ENCODE measurements at places on chromosomes 13 and 19. TPM values are rescaled to one million over a fixed set of nuclear protein-coding genes. Genes with fewer than 3 reads are reported as not detected.

GRCh38 chr19:47003611-47004465 is 15.8 kb upstream of the NPAS1 start:
- H3K27ac ChIP-seq: peak overlapping the region; percentile 68
- H3K27me3 ChIP-seq: no peaks in the 10 kb centered on the region
- no peak overlapping the region for H3K4me3 ChIP-seq
- no peaks in the 10 kb centered on the region for H3K4me1 ChIP-seq
- DNase-seq: no peak

KRTDAP gene
- 1.8 TPM for total RNA-seq

GRCh38 chr13:91904005-91904404 is 505.6 kb downstream of the GPC5 start:
- no peak overlapping the region for H3K27ac ChIP-seq
- no peak overlapping the region for H3K4me3 ChIP-seq
- no peaks in the 10 kb centered on the region for H3K36me3 ChIP-seq
- H3K27me3 ChIP-seq: no peaks in the 10 kb centered on the region
- no peaks in the 10 kb centered on the region for H3K4me1 ChIP-seq
- no peak for DNase-seq

IQCN gene
- 2.4 TPM for total RNA-seq

- no peak overlapping the region for H3K4me3 ChIP-seq
- no peaks in the 10 kb centered on the region for H3K27me3 ChIP-seq
Observed at GRCh38 chr19:51820831-51821446, 26.0 kb downstream of the FPR3 start.

GRCh38 chr19:47723581-47723940 is 10.3 kb downstream of the EHD2 start:
- H3K4me3 ChIP-seq: no peak overlapping the region
- no peaks in the 10 kb centered on the region for H3K27me3 ChIP-seq
- no peak overlapping the region for H3K27ac ChIP-seq
- DNase-seq: no peak
- H3K4me1 ChIP-seq: no peaks in the 10 kb centered on the region

SLC7A10 gene
- 1.5 TPM for total RNA-seq

- no peaks in the 10 kb centered on the region for H3K4me1 ChIP-seq
- H3K36me3 ChIP-seq: no peaks in the 10 kb centered on the region
- DNase-seq: no peak
- H3K4me3 ChIP-seq: no peak overlapping the region
Observed at GRCh38 chr13:40401911-40402776, 264.3 kb downstream of the FOXO1 start.

ZNF439 gene
- total RNA-seq: 1.1 TPM

GRCh38 chr19:42433503-42434260 is 6.5 kb upstream of the LIPE start:
- H3K4me3 ChIP-seq: no peak overlapping the region
- no peaks in the 10 kb centered on the region for H3K4me1 ChIP-seq
- no peak overlapping the region for H3K27ac ChIP-seq
- H3K27me3 ChIP-seq: no peaks in the 10 kb centered on the region
- peak; percentile 93 for DNase-seq
- H3K36me3 ChIP-seq: no peaks in the 10 kb centered on the region

- H3K27ac ChIP-seq: no peak overlapping the region
- H3K4me1 ChIP-seq: no peaks in the 10 kb centered on the region
- H3K27me3 ChIP-seq: peaks cover 33% of the 10 kb centered on the region
- H3K4me3 ChIP-seq: no peak overlapping the region
Observed at GRCh38 chr19:7677669-7678311, 900 bp downstream of the MCEMP1 start.

- H3K27me3 ChIP-seq: no peaks in the 10 kb centered on the region
- H3K4me3 ChIP-seq: no peak overlapping the region
- H3K4me1 ChIP-seq: peaks cover 3% of the 10 kb centered on the region
- no peak overlapping the region for H3K27ac ChIP-seq
- no peak for DNase-seq
- no peaks in the 10 kb centered on the region for H3K36me3 ChIP-seq
Observed at GRCh38 chr13:52160506-52160905, 1.1 kb upstream of the NEK3 start.

GRCh38 chr19:34336781-34337271 is 28.2 kb upstream of the GPI start:
- H3K4me3 ChIP-seq: no peak overlapping the region
- H3K36me3 ChIP-seq: peaks cover 67% of the 10 kb centered on the region
- no peak overlapping the region for H3K27ac ChIP-seq
- no peaks in the 10 kb centered on the region for H3K27me3 ChIP-seq
- DNase-seq: no peak

ATP4B gene
- not detected for total RNA-seq

GRCh38 chr13:72104656-72105180 is 237.7 kb upstream of the DACH1 start:
- no peaks in the 10 kb centered on the region for H3K4me1 ChIP-seq
- H3K36me3 ChIP-seq: no peaks in the 10 kb centered on the region
- H3K4me3 ChIP-seq: no peak overlapping the region
- no peak overlapping the region for H3K27ac ChIP-seq
- DNase-seq: no peak

- H3K27me3 ChIP-seq: no peaks in the 10 kb centered on the region
- no peaks in the 10 kb centered on the region for H3K36me3 ChIP-seq
- no peaks in the 10 kb centered on the region for H3K4me1 ChIP-seq
- peak; percentile 74 for DNase-seq
- H3K27ac ChIP-seq: no peak overlapping the region
Observed at GRCh38 chr19:23286477-23286876, 36.3 kb upstream of the ZNF724 start.

GRCh38 chr13:51832471-51833152 is 12.4 kb downstream of the TMEM272 start:
- no peak overlapping the region for H3K27ac ChIP-seq
- peaks cover 4% of the 10 kb centered on the region for H3K4me1 ChIP-seq
- H3K4me3 ChIP-seq: no peak overlapping the region
- no peaks in the 10 kb centered on the region for H3K36me3 ChIP-seq
- no peaks in the 10 kb centered on the region for H3K27me3 ChIP-seq

DNA sequence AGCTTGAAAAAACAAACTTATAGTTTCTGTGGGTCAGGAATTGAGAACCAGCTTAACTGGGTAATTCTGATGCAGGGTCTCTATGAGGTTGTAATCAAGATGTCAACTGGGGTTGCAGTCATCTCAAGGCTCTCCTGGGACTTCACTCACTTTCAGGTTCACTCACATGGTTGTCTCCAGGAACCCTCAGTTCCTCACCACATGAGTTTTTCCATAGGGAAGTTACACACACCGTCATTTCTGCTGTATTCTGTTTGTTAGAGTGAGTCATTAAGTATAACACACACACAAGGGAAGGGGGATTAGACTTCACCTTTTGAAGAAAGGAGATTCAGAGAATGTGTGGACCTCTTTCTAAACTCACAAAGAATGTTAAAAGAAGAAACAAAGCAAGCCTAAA is 34.9 kb upstream of the MLNR start:
- peaks cover 9% of the 10 kb centered on the region for H3K4me1 ChIP-seq
- peak overlapping the region; percentile 56 for H3K4me3 ChIP-seq
- no peak overlapping the region for H3K27ac ChIP-seq
- H3K27me3 ChIP-seq: no peaks in the 10 kb centered on the region
- H3K36me3 ChIP-seq: peaks cover 51% of the 10 kb centered on the region

SMIM24 gene
- total RNA-seq: 9.5 TPM

DNA sequence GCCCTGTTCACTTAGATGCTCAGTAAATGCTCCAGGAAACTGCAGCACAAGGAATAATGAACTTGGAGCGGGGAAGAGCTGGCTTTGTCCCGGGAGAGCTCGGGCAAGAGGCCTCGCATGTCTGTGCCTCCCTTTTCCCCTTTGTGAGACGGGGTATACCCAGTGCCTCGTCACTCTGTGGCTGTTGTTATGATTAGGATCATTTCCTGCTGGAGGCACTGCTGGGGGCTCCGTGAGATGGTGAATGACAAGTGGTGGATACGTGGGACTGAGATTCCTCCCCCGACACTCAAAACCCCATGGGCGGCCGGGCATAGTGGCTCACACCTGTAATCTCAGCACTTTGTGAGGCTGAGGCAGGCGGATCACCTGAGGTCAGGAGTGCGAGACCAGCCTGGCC is 1.1 kb upstream of the PLVAP start:
- no peaks in the 10 kb centered on the region for H3K4me1 ChIP-seq
- no peak overlapping the region for H3K4me3 ChIP-seq
- no peaks in the 10 kb centered on the region for H3K27me3 ChIP-seq
- H3K27ac ChIP-seq: no peak overlapping the region

- no peaks in the 10 kb centered on the region for H3K36me3 ChIP-seq
- H3K27ac ChIP-seq: no peak overlapping the region
- H3K4me1 ChIP-seq: no peaks in the 10 kb centered on the region
- peak; percentile 39 for DNase-seq
Observed at GRCh38 chr19:51320280-51320657, 8.8 kb downstream of the IGLON5 start.

GRCh38 chr19:33713194-33713593 is 83.5 kb upstream of the KCTD15 start:
- no peak for DNase-seq
- H3K36me3 ChIP-seq: no peaks in the 10 kb centered on the region
- H3K4me3 ChIP-seq: no peak overlapping the region
- no peak overlapping the region for H3K27ac ChIP-seq
- H3K4me1 ChIP-seq: no peaks in the 10 kb centered on the region

DNA sequence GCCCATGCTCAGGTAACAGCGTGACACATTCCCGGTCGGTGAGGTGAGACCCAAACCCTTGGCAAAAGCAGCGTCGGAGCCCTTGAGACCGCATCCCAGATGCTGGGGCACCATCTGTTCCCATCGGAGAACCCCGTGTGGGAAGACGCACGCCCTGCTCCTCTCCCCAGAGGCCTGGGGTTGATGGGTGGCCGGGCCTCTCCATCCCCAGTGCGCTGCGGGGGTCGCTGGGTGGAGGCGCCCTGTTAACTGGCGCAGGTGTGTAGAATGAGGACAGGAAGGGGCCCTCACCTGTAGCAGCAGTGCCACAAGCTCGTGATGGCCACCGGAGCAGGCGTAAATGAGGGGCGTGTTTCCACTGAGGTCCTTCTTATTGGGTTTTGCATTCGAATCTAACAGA is 24.6 kb downstream of the PDCD5 start:
- H3K36me3 ChIP-seq: peaks cover 70% of the 10 kb centered on the region
- no peak overlapping the region for H3K4me3 ChIP-seq
- H3K4me1 ChIP-seq: no peaks in the 10 kb centered on the region

DNA sequence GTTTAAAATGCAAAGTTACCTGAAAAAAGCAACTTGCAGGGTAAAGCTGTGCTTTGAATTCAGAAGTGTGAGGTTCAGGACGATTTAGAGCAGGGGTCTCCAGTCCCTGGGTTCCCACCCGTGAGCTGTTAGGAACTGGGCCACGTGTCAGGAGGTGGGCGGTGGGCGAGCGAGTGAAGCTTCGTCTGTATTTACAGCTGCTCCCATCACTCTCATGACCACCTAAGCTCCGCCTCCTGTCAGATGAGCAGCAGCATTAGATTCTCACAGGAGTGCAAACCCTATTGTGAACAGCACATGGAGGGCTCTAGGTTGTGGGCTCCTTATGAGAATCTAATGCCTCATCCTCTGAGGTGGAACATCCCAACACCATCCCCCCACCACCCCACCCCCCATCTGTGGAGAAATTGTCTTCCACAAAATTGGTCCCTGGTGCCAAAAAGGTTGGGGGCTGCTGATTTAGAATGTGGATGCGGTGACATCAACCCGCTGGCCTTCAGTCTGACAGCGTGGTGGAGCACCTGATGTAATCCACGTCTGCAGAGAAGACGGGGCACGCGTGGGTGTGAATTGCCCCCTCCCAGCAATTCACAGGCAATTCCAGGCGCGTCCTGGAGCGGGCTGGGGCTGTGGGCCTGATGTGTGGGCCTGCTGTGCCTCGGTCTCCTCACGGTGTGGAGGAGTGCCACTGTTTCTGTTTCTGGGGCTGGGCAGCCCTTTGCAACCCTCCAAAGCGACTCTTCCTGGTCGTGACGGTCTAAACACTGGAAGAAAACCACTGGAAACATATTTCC is 214.0 kb upstream of the SOX1 start:
- H3K4me1 ChIP-seq: no peaks in the 10 kb centered on the region
- H3K4me3 ChIP-seq: no peak overlapping the region
- no peaks in the 10 kb centered on the region for H3K27me3 ChIP-seq
- H3K36me3 ChIP-seq: no peaks in the 10 kb centered on the region

DNA sequence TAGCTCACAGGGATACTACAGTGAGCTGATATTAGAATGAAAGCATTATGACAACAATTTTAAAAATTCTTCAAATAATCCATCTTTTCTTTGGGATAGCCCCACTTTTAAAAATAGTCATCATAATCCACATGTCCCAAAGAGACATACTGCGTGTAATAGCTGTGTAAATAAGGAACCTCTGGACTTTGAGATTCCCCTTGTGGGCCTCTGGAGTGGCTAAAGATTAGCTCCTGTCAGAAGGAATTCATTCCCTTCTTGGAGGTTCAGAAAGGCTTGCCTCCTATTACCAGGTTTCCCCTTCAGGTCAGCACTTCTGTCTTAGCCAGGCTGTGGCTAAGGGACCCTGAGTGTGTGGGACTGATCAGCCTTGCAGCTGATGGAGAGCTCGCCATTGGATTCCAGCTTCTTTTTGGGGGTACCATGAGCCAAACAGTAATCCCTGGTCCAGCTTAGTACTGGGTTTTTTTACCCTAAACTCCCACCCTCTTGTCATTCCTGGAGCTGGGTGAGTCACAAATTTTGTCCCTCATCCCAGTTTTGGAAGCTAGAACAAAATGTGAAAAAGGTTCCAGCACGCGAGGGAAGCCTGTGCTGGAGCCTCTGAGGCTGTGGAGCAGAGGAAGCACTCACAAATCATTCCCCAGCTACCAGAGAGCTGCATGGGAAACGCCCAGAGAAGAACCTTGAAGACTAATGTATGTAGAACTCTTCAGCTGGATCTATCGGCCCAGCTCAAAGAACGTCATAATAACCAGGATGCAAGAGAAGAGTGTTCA is 96.7 kb downstream of the RNASEH2B start:
- H3K27ac ChIP-seq: no peak overlapping the region
- H3K4me3 ChIP-seq: no peak overlapping the region
- H3K36me3 ChIP-seq: no peaks in the 10 kb centered on the region
- no peaks in the 10 kb centered on the region for H3K4me1 ChIP-seq

ANKRD10 gene
- 121 TPM for total RNA-seq

USE1 gene
- 18.4 TPM for total RNA-seq

DNA sequence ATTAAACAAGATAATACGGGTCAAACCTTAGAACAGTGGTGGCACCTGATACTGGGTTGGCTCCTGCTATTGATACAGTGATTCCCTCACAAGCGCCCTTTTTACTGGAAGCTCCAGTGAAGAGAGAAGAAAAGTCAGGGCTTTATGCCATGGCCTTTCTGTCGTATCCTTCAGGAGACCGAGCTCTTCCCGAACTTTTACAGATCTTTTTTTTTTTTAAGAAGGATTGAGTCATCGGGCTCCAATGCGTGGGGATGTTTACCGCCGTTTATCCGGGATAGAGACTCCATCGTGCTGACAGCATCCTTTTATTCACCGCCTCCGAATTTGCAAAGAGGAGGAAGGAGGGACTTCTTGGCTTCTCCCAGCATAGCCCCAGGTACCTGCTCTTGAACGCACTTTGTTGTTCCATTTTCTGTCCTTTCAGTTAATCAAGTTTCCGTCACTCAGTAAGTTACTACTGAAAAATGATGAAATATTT is 574 bp downstream of the ZNF227 start:
- H3K36me3 ChIP-seq: peaks cover 27% of the 10 kb centered on the region
- H3K27ac ChIP-seq: peak overlapping the region; percentile 63
- H3K4me1 ChIP-seq: no peaks in the 10 kb centered on the region
- peak overlapping the region; percentile 97 for H3K4me3 ChIP-seq
- DNase-seq: peak; percentile 51
- H3K27me3 ChIP-seq: peaks cover 7% of the 10 kb centered on the region

GRCh38 chr19:10299545-10300458 is 9.8 kb downstream of the ZGLP1 start:
- no peaks in the 10 kb centered on the region for H3K36me3 ChIP-seq
- no peak for DNase-seq
- no peak overlapping the region for H3K27ac ChIP-seq

GRCh38 chr19:18494267-18494607 is 27.6 kb downstream of the ELL start:
- no peak for DNase-seq
- no peak overlapping the region for H3K4me3 ChIP-seq
- no peaks in the 10 kb centered on the region for H3K27me3 ChIP-seq
- H3K36me3 ChIP-seq: no peaks in the 10 kb centered on the region
- no peaks in the 10 kb centered on the region for H3K4me1 ChIP-seq

MCEMP1 gene
- total RNA-seq: not detected

All from endodermal cell (in vitro differentiated cells).